ENCODE measurements at places on chromosomes 3 and 15.

DNA sequence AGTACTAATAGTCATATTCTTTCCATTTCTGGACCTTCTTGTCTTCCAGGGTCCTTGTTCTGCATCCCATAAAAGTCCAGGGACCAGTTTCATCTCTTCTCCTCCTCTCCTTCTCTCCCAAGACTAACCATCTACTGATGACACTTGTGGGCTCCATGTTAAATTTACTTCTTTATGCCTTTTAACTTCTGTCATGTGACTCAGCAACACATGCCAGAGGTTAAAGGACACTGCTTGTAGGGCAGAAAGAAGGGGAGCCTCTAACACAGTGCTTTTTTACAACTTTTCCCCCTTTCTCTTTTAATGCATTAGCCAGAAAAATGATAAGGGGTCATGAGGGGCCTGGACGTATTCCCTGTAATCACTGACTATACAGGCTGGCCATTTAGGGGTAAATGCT lies 10.0 kb downstream of the SH3GL3 start:
- DNase-seq, result no peak

- DNase-seq, result no peak
These were observed 75.8 kb upstream of the STRIT1 start for GRCh38 chr3:155369244-155369643.

- DNase-seq, result no peak
These were observed 226.8 kb downstream of the TBC1D5 start for GRCh38 chr3:17515445-17516234.

DNA sequence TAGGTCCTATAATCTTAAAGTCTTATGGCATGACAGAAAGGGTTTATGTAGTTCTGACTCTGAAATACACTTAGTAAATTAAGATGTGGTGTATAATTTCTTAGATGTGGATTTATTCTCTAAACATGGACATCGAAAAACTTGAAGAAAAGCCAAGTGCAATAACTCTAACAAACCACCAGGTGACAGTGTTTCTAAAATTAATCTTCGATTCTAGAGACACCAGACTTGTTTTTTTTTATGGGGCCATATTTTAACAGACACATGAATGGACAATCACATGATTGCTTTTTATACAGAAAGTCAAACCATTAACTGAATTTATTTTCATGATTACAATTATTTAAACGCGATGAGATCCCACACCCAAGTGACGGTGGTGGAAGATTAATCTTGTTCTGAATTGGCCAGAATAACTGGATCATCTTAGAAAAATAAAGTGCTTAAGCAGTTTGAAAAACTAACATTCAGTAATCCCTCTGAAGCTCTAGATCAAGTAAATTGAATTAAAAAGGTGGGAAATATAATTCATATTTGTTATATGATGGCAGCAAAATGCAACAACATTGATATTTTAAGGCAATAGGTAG lies 305.1 kb downstream of the LSAMP start:
- DNase-seq, result peak; percentile 50

DNA sequence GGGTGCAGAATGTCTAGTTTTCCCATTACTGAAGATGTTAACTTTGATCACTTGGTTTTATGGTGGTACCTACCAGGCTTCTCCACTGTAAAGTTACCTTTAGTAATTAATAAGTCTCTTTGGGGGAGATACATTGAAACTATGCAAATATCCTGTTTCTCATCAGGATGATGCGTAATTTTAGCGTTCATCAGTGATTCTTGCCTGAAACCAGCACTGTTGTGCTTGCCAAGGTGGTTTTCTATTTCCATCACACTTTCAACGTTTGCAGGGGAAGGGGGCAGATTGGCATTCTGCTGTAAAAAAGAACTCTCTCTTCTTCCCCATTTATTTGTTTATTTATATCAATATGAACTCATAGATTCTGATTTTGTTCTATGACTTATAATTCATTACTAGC lies 61.0 kb downstream of the SSR3 start:
- DNase-seq, result no peak

DNA sequence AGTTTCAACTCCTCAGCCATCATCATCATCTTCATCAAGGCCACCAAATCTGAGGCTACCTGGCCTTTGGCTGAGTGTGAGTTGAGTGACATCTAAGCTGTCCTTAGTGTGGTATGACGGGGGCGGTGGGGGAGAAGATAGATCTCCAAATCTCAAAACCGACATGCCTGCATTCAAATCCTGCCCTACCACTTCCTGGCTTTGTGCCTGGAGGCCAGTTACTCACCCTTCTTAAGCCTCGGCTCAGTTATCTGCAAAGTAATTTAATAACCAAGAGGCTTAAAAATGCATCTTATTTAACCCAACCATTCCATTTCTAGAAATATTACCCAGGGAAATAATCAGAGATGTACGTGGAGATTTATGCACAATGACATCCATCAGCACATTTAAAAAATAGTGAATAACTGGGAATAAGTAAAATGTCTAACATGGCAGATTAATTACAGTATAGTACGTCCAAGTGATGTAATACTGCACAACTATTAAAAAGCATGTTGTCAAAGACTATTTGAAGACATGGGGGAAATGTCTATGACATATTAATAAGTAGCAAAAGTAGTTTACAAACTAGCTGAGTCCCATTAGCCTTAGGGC lies 167.4 kb downstream of the NTRK3 start:
- DNase-seq, result no peak

DNA sequence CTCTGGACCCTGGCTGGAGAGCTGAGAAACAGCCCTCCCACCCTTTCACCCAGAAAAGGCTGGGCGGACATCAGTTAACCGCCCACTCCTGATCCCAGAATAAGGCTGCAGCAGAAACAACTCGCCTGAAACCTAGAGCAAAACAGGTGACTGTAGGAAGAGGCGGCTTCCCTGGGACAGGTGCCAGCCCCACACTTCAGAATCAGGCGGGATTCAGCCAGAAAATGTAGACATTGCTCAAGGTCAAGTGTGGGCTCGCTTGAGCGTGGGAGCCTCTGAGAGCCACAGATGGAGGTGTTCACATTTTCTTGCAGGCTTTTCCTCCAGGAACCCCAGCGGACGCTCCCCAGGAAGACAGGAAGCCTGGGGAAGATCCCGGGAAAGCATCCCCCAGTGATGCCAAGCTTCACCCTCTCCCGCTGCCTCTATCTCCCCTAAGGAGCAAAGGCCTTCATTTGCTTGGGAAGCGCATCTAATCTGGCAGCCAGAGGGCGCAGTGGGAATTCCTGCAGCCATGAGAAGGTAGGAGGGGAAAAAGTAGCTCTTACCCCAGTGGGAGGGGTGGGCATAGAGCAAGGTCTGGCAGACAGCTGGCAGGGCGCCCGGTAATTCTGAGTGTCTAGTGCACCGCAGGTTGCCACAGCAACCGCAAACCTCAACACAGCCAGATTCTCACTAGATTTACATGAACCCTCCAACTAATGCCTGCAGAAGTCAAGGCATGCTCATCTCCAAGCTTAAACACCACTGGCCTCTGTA lies 77.7 kb downstream of the OCA2 start:
- DNase-seq, result peak; percentile 79

- no peak for DNase-seq
These were observed 245.0 kb downstream of the NTRK3 start for GRCh38 chr15:88011533-88011932.

DNA sequence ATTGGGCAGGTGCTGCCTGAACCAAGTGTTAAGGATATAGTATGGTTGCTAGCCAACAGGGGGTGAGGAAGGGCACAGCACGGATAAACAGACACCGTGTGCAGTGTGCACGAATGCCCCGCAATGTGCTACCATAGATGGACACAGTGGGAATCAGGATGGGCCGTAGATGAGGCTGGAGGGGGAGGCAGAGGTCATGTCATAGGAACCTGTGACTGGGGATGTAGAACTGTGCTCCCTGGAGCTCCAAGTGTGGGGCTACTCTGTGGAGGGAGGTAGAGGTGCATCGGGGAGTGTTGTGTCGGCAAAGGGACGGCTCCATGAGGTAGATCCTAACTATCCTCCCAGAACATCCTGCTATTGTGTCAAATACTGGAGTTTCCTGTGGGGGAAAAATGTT lies 102.5 kb downstream of the TNIK start:
- no peak for DNase-seq

DNA sequence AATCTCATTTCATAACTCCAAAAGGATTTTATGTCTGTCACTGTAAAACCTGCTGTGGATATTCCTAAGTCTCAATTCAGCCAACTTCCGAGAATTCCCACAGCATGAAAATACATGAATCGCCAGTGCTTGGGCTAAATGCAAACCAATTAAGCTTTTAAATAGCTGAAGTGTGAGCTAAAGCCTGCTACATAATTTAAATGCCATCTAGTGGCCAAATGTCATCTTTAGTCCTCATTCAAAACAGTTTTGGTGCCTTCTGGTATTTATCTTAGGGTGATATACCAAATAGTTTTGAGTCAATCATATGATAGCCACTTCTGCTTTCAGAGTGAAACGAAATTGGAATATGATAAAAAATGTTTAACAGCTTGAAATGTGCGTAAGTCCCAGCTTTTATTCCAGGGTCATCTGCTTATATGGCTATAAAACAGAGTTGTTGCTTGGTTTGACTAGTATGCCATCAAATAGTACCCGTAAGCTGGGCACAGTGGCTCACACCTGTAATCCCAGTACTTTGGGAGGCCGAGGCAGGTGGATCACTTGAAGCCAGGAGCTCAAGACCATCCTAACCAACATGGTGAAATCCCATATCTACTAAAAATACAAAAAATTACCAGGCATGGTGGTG lies 41.8 kb upstream of the CCNL1 start:
- peak; percentile 48 for DNase-seq

- DNase-seq, result no peak
These were observed 608.4 kb upstream of the CFAP20DC start for GRCh38 chr3:59658274-59658673.

- no peak for DNase-seq
These were observed 210.4 kb downstream of the TP63 start for GRCh38 chr3:189841473-189842205.

DNA sequence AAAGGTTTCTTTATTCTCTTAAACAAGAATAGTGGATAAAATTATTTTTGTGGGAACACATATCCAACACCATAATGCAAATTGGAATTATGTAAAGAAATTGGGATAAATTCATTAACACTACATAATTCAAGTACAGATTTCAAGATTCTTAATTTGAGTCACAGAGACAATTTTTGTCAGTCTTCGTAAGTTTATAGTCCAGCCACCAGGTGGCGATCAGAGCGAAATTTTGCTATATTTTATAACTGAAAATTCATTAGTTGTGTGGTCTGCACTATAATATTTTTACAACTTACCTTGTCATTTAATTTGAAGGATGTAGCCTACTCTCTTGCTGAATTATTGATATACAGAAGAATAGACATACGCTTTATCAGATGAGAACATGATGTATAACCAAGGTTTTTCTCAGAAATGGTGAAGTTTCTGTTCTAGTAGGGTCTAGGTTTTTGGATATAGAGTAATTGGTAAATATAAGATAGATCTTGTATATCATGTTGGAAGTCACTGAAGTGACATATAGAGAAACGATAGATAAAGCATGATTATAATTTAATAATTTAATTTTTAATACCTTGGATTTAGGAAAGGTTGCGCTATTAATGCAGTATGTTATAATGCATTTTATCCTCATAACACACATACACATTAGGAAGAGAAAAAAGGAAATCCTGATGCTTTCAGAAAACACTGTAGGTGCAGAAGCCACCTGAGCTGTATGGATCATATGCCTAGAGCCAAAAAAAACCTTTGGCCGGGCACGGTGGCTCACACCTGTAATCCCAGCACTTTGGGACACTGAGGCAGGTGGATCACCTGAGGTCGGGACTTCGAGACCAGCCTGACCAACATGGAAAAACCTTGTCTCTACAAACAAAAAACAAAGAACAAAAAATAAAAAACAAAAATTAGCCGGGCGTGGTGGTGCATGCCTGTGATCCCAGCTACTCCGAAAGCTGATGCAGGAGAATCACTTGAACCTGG lies 31.7 kb downstream of the PLSCR4 start:
- no peak for DNase-seq

DNA sequence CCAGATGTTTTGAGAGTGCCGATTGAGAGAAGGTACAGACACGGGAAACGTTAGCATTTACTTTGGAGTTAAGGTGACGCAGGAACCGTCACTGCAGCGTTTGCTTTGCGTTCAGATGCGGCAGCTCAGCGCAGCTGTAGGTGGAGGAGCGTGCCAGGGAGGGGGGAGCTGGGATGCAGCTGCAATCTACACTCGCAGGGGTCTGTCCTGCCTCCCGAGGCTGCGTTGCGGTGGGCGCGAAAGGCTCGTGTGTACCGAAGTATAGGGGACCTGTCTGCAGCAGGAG lies 425 bp upstream of the FYTTD1 start:
- peak; percentile 54 for DNase-seq

- DNase-seq, result no peak
These were observed 357.9 kb downstream of the LSAMP start for GRCh38 chr3:116087426-116087825.

DNA sequence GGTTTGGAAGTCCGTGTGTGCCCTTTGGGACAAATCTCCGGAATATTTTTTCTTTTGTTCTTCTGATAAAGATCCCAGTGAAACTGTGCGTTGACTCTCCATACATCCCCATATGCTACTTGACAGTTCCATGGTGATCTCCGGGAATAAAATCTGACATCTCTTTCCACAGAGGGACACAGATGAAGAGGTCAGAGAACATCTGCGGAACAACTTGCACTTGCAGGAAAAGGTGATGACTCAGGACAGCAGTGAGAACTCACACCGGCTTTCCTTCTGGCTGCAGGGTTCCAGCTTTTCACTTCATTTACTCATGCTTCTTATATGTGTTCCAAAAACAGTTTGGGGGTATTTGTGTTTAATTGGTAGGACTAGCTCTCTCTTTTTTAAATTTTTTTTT lies 157.5 kb upstream of the CHRM5 start:
- DNase-seq, result no peak
